Suppressor macrophage treated with lipopolysaccharide for 4 hours (primary cell): ENCODE measurements at places on chromosomes 3 and 15.

- DNase-seq: no peak
Measured at GRCh38 chr15:89077750-89078149, 10.5 kb upstream of the ABHD2 start.

DNA sequence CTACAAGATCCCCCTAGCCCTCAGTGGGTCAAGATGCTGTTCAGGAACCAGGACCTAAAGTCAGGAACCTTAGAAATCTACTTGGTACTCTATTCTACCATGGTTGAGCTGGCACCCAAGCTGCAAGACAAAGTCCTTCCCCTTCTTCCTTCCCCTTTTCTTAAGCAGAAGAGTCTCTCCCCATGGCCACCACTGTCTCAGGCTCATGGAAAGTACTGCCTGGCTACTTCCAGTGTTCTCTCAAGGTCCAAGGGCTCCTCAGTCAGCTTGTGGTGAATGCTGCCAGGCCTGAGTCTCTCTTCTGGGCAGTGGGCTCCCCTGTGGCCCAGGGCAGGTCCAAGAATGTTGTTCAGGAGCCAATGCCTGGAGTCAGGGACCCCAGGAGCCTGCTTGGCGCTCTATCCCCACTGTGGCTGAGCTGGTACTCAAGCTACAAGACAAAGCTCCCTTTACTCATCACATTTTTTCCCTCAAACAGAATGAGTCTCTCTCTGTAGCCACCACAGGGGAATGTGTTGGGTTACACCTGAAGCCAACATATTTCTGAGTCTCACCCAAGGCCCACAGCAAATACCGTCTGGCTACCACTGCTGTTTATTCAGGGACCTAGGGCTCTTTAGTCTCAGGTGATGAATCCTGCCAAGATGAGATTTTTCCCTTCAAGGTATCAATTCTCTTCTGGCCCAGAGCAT is 18.1 kb upstream of the SLC27A2 start:
- no peak for DNase-seq

GRCh38 chr3:38392604-38393163 is 46.1 kb downstream of the XYLB start:
- DNase-seq: no peak

- no peak for DNase-seq
Measured at GRCh38 chr3:38689346-38689745, 39.9 kb upstream of the SCN5A start.

DNA sequence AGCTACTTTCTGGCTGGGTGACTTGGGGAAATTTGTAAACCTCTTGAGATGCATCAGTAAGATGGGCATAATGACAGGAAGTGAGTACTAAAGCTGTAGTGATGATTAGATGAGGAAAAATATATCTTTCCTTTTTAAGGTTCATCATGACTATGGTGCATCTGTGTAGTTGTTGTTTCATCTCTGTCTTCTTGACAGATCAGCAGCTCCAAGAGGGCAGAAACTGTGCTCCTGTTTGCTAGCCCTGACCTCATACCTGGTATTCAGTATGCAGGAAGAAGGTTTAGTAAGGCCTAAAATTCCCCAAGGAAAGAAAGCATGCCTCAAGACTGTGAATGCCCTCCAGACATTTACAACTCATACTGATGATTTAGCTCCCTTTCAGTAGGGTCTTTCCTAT is 82.5 kb upstream of the PSMD6 start:
- no peak for DNase-seq

GRCh38 chr15:70362886-70363285 is 265.2 kb upstream of the TLE3 start:
- DNase-seq: peak; percentile 47

DNA sequence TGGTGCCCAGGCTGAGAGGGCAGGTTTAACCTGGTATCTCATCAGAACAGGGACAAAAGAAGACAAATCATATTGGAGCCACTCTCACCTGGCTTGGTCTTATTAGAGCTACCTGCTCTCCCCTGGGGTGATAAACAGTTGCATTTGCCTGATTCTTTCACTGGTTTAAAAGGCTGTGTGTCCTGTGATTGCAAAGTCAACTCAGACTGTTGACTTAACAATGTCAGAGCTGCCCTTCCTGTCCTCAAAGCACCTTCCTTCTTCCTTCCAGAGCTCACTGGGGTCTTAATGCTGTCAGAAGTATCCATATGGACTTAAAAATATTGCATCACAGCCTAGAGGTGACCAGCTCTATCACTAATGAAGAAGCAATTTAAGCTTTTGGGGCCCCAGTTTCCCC is 50.5 kb upstream of the MINAR1 start:
- no peak for DNase-seq

DNA sequence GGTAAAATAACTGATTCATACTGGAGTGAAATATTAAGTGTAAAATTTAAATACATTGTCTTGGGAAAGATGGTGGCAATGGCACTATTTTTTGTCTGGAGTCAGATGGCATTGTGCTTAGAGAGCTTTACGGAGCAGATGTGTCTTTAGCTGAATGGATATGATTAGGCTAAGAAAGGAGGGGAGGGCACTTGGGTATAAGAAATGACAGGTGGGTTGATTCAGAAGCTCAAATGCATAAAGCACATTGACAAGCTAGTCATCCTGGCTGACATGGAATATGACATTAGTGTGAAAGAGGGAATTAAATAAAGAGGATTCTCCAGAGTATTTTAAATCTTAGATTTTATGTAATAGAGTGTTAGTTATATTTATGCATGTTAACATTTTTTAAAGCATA is 570.1 kb upstream of the CBLB start:
- DNase-seq: no peak

DNA sequence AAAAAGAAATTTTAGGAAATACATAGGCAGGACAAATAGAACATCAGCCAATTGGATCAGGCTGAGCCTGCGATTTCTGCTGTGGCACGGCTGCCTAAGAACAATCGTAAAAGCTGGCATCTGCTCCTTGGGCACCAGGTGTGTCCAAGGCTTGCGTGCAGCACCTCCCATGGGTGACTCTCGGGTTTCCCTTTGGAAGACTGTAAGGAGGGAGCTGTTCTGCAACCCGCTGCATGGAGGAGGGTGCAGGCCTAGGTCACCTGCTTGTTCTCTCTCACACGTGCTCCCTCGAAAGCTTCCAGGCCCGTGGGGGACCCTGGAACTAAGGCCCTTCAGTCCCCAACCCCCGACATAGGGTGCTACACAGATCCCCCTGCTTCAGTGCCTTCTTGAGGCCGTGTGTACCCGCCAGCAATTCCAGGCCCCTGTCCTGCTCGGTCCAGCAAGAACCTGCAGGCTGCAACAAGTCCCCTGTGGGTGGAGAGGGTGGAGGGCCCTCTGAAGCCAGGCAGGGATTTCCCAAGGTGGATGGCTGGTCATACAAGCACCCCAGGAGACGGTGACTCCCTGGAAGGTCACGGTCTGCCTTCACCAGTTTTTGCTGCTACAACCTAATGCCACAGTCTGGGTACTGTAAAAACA is 3.4 kb downstream of the GP9 start:
- DNase-seq: no peak

DNA sequence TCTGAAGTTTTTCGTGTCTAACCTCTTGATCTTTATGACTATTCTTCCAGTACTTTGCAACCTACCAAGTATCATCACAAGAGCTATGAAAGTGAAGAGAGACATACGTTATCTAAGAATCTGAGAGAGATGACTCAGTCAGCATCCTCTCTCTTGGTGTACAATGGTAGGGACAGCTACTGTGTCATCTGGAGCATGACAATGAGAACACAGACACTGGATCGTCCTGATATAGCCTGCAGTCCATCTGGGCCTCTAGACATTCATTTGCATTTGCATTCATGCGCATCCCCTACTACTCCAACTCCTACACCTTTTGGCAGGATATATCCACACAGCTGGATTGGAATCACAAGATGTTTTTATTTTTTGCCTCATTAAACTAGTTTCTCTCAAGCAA is 115.2 kb downstream of the PEX5L start:
- DNase-seq: no peak

- DNase-seq: peak; percentile 64
Measured at GRCh38 chr15:40511472-40512133, 40.8 kb downstream of the CHST14 start.

GRCh38 chr3:142648950-142649349 is 52.8 kb downstream of the PLS1 start:
- DNase-seq: no peak

- no peak for DNase-seq
Measured at GRCh38 chr3:112650482-112650881, 9.5 kb upstream of the CCDC80 start.

GRCh38 chr15:90047956-90048575 is 46.9 kb downstream of the ZNF710 start:
- DNase-seq: no peak

DNA sequence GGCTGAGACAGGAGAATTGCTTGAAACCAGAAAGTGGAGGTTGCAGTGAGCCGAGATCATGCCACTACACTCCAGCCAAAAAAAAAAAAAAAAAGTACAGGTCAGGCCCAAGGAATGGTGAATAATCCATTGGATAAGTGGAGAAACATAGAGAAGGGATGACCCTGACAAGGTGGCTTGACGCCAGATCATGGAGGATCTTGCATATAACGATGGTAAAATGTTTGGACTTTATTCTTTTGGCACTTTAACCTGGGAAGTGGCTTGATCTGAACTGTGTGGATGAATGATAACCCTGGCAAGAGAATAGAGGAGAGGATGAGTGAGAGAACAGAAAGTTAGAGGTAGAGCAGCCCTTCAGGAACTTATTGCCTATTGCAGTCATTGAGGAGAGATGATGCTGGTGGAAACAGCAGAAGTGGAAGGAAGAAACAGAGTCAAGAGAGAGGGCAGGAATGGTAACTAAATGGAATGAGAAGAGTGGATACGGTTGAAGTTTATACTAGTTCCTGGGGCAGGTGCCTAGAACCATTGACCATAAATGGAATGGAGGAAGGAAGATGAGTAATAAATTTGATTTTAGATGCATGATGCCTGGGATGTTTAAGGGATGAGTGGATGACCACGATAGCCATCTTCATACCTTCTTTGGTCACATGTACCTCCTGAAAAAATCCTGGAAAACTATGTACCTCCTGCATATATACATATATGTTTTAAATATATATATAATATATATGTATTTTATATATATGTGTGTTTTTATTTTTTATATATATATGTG is 57.8 kb downstream of the BLM start:
- DNase-seq: no peak

GRCh38 chr3:169227911-169228310 is 435.6 kb downstream of the MECOM start:
- peak; percentile 15 for DNase-seq

DNA sequence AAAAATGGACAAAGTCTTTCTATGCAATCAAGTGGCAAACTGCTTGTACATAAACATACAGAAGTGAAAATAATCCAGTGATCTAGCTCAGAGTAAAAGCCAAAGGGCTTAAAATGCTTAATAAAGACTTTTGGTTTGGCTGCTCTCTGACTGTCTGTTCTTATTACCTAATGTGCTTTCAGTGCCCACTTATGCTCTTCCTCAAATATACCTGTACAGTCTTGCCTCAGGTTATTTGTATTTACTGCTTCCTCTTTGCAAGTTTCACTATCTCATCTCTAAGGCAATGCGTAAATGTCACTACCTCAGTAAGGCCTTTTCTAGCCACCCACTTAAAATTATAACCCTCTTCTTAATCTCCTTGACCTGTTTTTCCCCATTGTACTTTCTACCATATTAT is 171.8 kb downstream of the EPHA6 start:
- DNase-seq: no peak

DNA sequence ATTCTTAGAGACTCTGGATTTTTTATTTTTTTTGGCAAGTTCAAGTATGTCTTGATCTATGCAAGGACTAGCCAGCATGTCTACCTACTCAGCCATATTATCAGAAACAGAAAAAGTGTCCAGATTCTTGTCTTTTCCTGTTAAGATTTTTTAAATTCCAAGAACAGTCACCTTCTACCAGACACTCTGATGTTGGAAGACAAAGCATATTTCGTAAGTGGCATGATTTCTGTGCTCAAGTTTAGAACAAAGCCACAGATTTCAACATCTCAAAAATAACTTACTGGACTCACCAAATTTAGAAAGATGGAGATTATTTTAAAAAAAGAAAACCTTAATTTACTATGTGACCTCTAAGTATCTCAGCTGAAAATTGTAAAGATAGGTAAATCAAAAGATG is 61.9 kb downstream of the GOLGA6L7 start:
- no peak for DNase-seq

DNA sequence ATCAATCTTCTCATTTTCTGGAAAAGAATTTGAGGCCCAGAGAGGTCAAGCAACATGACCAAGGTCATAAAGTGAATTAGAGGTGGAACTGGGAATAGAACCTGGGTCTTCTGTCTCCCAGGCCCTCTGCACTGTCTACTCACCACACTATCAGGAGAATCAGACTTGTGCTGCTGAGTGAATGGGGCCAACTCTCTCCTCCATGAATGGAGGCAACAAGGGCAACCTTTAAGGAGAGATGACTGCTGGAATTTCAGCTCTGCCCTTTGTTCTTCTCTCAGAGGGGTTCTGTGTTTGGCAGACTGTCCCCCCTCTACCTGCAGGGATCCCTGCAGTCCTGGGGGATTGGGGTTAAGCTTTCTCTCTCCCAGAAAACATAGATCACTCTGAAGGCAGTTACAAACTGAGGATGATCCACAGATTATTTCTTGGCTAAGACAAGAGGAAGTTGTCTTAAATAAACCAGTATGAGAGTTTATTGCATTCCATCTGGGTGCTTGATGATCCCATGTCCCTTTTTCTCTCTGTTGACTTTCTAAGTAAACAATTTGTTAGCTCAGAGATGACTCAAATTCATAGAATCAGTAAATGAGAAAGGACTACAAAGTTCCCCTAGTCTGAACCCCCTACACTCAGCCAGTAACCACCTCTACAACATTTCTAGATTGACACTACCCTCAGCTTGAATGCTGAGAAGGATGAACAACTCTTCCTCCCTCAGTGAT is 99.0 kb upstream of the LIPC start:
- DNase-seq: peak; percentile 71

DNA sequence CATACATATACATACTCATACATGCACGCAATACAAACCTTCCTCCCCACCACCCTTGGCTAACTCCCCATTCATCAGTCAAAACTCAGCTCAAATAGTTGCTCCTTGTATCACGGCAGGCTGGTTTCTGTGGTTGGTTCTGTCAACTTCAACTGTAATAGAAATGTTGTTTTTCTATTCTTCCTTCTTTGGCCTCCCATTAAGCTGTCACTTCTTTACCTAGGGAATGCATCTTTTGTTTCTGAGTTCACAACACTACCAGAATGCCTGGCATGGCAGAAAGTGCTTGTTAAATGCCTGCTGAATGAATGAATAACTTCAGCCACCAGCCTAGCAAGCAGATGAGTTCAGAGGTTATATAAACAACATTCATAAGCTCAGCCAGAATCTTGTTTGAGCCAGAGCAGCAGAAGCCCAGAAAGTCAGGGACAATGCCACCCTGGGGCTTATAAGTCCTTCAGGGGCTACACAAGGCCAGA is 63.1 kb downstream of the B3GALNT1 start:
- DNase-seq: no peak

GRCh38 chr15:63047792-63048114 is 5.2 kb downstream of the TPM1 start:
- DNase-seq: no peak

GRCh38 chr3:134340982-134341365 is 33.3 kb downstream of the AMOTL2 start:
- DNase-seq: no peak

DNA sequence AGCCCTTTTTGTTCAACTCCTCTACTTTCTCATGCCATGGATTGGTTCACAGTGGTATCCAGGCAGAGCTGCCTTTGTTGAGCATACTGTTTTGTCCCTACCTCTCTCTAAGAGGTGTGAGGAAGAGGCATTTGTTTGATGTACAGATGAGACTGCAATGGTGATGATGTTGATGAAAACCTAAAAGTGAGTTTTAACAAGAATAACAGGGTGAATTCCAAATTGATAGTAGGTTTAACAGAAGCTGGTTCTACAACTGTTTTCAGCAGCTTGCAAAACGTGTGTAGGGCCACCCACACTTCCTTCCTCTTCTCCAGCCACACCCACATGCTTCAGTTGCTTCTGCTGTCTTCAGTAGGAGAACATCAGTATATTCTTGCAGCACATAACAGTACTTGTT is 10.2 kb downstream of the SNRK start:
- DNase-seq: peak; percentile 70
